ENCODE measurements at places on chromosomes 1 and 21. TPM values are rescaled to one million over a fixed set of nuclear protein-coding genes. Genes with fewer than 3 reads are reported as not detected.

The S1PR1 gene
- total RNA-seq, result 14.7 TPM

The GPR52 gene
- total RNA-seq, result not detected

The OR2T8 gene
- total RNA-seq, result not detected

The DNAI4 gene
- total RNA-seq, result 5.3 TPM

The NCF2 gene
- not detected for total RNA-seq

The DVL1 gene
- 69.5 TPM for total RNA-seq

The CHAF1B gene
- total RNA-seq, result 7.8 TPM

The LCE2A gene
- total RNA-seq, result not detected

The RNF223 gene
- total RNA-seq, result not detected

The TSPEAR gene
- total RNA-seq, result not detected

The CHRNB2 gene
- total RNA-seq, result 0.35 TPM

The ARTN gene
- total RNA-seq, result not detected

The ETV3L gene
- not detected for total RNA-seq

The PSMB2 gene
- total RNA-seq, result 86.1 TPM

The PDZK1IP1 gene
- total RNA-seq, result not detected

The S100A12 gene
- total RNA-seq, result not detected

The TCHH gene
- not detected for total RNA-seq

The DONSON gene
- total RNA-seq, result 22.2 TPM

The UHMK1 gene
- total RNA-seq, result 40.4 TPM

The LCE3E gene
- not detected for total RNA-seq

The FAAH gene
- 0.29 TPM for total RNA-seq

The KDF1 gene
- total RNA-seq, result 0.58 TPM

The CTSS gene
- total RNA-seq, result 1.2 TPM

The AMY1C gene
- not detected for total RNA-seq

The OR2T2 gene
- not detected for total RNA-seq

The SMIM12 gene
- total RNA-seq, result 31.9 TPM

The RHOU gene
- 1.4 TPM for total RNA-seq
